Activated CD8-positive, alpha-beta memory T cell treated with anti-CD3 and anti-CD28 coated beads for 1 hour (primary cell): ENCODE measurements at places on chromosomes 6 and 20.

- DNase-seq = no peak
These were observed 285.4 kb downstream of the TFAP2C start for GRCh38 chr20:56914532-56914931.

GRCh38 chr20:4156411-4156810, 141.1 kb upstream of the RNF24 start:
- DNase-seq = no peak

DNA sequence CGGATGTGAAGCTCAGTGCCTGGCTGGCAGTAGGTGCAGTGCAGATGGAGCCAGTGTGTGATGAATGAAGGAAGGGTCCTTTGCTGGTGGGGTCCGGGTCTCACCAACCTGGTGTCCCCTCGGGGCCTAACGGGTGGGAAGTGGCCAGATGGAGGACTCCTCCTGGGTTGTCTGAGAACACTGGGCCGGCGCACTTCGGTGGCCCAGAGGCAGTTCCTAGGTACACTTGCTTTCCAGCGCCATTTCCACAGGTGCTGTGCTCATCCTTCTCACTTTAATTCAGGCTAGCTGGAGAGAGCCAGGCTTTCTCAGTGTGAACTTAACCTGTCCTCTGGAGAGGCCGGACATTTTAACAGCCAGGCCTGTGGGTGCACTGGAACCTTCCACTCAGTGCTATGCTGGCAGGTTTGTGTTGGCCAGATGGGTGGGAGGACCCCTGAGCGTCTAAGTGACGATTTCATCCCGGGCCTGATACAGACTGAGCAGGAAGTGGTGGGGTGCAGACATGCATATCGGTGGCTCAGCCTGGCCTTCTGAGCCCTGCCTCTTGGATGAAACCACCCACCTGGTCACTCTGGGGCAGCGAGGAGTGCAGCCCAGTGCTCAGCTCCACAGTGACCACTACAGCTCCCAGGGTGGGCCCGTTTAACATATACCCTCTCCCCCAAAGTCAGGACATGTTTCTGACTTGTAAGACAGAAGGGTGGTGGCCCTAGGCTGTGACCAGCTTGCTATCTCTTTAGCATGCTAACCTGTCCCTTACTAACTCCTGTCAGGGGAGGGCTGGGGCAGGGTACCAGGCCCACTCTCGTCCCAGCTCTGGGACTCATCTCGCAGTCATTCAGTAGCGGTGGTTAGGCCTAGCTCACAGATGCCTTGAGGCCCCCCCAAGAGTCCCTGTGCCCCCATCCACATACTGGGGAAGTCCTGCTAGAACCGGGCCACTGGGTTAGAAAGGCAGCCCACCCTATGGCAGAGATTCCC, 8.2 kb upstream of the PYGB start:
- no peak for DNase-seq

DNA sequence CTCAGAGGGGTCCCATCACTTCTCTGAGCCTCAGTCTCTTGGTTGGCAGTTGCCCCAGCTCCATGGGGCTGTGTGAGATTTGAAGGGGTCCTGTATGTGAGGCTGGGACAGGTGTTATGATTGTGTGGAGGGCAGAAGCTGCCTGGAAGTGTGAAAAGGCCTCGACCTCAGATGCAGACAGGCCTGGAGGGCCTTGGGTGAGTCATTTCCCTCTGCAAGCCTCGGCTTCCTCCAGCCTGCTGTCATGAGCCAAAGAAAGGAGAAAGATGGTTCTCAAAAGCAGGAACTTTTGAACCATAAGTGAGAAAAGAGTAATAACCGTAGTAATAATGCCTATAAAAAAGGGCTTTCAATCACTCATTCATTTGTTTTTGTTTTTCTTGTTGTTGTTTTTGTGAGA, 37.5 kb downstream of the SNAI1 start:
- DNase-seq = no peak

GRCh38 chr6:111994791-111995190, 59.1 kb upstream of the CCN6 start:
- DNase-seq = no peak

DNA sequence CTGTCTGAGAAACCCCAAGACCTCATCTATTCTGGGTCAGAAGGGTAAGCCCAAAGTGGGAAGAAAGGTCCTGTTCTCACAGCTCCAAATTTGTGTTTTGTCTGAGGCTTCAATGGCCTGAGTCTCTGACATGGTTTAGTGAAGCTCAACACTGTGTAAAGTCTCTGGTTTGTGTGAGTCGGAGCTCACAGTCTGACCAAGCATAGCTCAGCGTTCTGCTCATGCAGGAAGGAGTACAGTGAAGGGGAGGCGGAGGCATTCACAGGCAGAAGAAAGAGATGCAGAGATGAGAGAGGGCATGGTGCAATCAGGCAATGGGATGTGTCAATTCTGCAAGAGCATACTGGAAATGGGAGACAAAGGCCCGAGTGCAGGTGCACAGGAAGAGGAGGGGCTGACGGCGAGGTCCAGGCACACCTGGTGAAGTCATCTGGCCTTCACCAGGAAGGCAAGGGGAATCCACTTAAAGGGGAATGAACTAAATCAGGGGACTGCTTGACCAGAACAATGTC, 463.0 kb upstream of the AGPAT4 start:
- no peak for DNase-seq

DNA sequence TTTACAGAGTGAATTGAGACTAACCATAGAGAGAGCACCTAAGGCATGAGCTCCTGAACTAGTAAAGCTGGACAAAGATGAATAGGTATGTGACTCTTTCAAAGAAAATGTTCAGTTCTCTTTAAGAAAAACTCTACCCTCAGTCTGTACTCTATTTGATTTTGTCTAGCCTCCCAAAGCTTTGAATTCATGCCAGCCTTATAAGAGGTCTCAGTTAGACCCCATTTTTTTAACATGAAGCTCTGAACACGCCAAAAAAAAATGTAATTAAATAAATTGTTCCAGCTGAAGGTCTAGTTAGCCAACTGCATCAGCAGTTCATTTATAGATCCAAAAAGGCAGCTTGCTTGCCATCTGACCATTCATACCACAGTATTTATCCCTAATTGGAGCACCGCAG, 71.6 kb downstream of the COL9A1 start:
- no peak for DNase-seq

GRCh38 chr6:167424060-167424673, 99.3 kb downstream of the TTLL2 start:
- DNase-seq = no peak

DNA sequence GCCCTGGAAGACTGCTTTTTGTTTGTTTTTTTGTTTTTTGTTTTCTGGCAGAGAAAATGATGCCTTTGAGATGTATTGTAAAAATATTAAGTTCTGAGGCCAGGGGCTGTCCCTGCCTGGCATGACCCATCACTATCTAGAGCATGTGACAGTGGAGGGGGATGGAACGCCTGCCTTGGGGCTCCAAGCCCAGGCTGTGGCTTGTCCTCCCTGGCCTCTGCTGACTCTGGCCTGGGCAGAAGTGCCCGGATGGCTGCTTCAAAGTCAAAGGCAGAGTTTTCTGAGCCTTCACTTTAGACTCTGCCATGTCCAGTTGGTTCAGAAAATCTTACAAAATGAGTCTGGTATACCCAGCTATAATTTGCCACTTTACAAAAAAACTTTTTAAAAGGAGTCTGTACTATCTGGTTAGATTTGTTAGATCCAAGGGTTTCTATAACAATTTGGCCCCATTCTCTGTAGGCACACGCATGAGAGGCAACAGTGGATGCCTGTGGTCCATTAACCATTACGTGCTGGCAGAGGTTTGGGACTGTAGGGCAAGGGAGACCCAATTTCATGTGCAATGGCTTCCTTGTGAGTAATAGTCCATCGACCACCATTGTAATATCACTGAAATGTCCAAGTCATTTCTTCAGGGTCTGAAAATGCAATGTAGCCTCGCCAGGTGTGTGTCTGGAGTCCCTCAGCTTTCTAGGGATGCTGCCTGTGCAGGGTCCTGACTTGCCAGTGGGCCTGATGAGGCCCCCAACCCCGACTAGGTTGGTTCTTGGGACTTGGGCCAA, 8.3 kb downstream of the PPP1R3G start:
- no peak for DNase-seq

DNA sequence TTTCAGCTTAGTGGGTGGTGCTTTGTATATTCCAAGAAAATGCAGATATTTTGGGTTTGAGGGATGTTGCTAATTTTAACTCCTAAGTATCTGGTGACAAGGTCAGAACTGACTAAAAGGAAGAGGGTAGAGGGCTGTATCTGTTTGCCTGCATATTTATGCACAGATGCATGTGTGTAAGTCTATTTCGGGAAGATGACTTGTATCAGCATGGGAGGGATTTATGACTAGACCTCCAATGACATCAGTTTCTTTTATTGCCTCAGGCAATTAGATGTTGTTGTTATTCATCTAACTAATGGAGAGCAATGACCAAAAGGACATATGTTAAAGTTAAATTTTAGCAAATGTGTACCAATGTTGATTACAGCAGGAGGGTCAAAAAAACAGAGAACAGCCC, 734.3 kb downstream of the QKI start:
- DNase-seq = no peak

GRCh38 chr6:37011656-37012378, 6.4 kb downstream of the FGD2 start:
- DNase-seq = no peak

GRCh38 chr20:1277529-1278322, 11.6 kb downstream of the SNPH start:
- no peak for DNase-seq

DNA sequence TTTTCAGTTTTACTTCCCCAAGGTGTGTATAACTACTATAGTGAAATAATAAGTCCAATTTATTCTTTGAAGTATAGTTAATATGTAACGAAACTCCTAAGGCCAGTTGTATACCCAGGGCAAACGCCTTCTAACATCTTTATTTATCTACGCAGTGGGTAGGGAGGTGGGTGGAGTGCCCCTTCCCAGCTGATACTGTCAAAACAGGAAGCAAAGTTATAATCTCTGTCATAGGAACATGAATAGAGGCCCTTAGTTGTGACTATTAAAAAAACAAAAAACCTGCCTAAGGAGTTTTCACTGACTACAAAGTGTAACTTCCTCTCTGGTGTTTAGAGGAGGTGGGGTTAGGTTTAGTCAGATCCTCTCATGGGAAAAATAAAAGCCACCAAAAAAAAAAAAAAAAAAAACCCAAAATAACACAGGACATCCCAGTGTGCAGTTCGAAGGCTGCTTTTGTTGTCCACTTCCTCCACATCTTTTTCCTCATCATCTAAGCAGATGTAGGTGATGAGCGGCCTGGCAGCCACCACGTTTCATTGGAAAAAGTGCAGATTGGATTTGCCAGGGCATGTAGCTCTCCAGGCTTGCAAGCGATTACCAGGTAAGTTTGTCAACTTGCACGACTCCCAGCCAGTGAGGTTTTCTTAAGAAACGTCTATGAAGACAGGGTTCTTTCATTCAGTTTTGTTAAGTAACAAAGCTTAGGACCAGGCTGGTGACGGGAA, 58.7 kb downstream of the UTRN start:
- DNase-seq = no peak

DNA sequence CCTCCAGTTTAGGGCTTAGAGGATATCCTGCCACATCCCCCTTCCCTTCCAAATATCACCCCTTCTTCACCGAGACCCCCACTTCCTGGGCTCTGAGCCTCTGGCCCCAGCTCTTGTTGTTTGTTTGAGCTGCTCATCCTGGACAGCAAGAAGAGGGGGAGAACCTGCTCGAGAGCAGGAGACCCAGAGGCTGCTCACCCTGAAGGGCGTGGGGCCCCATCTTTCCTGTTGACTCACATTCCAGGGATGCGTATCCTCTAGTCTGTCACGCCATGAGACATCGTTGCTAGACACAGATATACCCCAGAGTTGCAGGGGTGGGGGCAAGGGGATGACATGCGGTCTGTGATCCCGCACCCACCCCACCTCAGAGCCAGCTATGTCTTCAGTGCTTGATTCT, 5.7 kb upstream of the TNXB start:
- DNase-seq = no peak

GRCh38 chr6:161407115-161407514, 133.3 kb upstream of the AGPAT4 start:
- no peak for DNase-seq

GRCh38 chr20:45962031-45962755, 9.8 kb downstream of the ZNF335 start:
- DNase-seq = no peak

GRCh38 chr20:61083431-61083830, 168.6 kb upstream of the CDH4 start:
- DNase-seq = no peak

- DNase-seq = no peak
These were observed at the start of gene RAMACL for GRCh38 chr6:166586424-166587156. Gene RAMACL (minus strand): TSS chr6:166586678. CDS start chr6:166586477, 201 bp downstream.

DNA sequence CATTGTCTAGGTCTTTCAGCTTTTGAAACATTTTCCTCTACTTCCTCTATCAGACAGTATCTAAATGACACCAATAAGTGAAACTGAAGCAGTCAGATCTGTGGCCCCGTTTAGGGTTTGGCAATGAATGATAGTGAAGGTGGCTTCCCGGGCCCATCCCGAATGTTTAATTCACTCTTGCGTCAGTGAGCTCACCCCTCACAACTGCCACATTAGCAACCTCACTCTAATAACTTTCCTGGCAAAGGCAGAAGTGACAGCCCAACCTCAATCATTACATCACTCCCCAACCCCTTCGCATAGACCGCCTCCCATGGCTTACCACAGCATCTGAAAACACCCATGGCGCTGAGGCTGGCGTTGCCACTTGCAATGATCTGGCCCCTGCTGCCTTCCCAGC, 92.4 kb upstream of the CD83 start:
- DNase-seq = no peak

DNA sequence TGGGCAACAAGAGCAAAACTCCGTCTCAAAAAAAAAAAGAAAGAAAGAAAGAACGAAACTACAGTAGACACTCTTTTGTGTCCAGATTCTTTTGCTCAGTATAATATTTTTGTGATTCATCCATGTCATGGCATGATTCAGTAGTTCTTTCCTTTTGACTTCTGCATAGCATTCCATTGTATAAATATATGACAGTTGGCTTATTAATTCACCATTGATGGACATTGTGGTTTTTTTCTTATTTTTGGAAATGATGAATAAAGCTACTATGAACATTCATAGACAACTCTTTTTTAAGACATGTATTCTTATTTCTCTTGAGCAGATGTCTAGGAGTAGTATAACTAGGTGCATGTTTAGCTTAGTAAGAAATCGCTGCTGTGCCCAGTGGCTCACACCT, 10.3 kb upstream of the IER3 start:
- DNase-seq = no peak

DNA sequence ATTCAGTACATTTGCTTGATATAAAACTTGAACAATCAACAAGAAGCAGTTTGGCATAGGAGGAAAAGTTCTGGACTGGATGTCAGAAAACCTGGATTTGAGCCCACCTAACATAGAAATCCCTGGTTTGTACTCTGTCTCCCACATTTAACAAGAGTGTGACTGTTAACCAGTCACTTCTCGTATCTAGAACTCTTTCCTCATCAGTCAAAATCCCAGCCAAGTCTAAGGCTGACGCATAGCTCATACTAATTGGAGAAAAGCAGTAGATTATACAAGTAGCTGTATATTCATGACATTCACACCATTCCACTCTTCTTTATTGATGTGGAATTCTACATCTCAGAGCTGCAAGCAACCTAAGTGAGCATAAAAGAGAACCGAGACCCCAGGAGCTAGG, 222.7 kb downstream of the PHACTR1 start:
- no peak for DNase-seq
